H1 (cell line): ENCODE measurements at places on chromosomes 13 and 19. TPM values are rescaled to one million over a fixed set of nuclear protein-coding genes. Genes with fewer than 3 reads are reported as not detected.

- no peaks in the 10 kb centered on the region for H3K36me3 ChIP-seq
- no peaks in the 10 kb centered on the region for H3K27me3 ChIP-seq
- no peak overlapping the region for H3K4me3 ChIP-seq
These were observed 139.1 kb upstream of the TRPC4 start for GRCh38 chr13:38008636-38009035.

The S1PR5 gene
- 8.6 and 8.7 TPM in 2 replicates for total RNA-seq

DNA sequence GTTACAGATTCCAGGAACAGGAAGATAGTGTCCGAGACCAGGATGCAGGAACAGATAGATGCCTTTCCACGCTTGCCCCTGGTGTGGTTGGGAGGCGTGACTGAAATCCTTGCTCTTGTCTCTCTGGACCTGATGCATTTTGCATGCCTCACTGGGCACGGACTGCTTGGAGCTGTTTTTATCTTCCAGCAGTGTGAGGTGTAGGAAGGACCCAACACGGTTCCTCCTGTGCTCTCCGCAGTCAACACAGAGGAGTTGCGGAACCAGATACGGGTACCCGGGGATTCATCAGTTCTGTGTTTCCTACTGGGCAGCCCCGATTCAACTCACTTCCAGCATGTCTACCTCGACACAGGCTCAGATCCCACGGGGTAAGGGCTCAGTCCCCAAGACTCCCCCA lies 6.5 kb downstream of the DOT1L start:
- H3K27ac ChIP-seq = 0 out of 2 replicates have a peak overlapping the region, but pooled peaks have one; percentile 46
- no peak for DNase-seq
- H3K27me3 ChIP-seq = no peaks in the 10 kb centered on the region
- peaks cover 24% of the 10 kb centered on the region for H3K4me1 ChIP-seq
- no peaks in the 10 kb centered on the region for H3K36me3 ChIP-seq

DNA sequence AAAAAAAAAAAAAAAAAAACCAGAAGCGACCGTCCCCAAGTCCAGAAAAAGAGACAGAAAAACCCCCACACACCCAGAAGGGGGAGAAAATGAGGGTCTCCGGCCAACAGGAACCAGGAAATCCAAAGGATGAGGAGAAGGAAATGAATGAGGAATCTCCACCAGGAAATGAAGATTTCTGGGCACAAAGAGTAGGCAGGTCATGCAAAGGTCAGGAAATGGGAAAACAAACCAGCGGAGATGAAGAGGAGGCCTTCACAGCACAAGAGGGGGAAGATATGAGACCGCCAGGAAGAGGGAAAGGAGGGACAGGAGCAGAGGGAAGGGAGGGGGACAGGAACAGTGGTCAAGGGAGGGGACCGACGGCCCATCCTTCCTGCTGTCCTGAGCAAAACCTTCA lies 5.8 kb downstream of the TEAD2 start:
- no peak overlapping the region; the same call in 1 of the 2 replicates for H3K27ac ChIP-seq
- peaks cover 48% of the 10 kb centered on the region for H3K36me3 ChIP-seq
- no peaks in the 10 kb centered on the region for H3K4me1 ChIP-seq
- no peak for DNase-seq
- no peak overlapping the region for H3K4me3 ChIP-seq

GRCh38 chr13:71082631-71083030 lies 784.4 kb downstream of the DACH1 start:
- no peaks in the 10 kb centered on the region for H3K4me1 ChIP-seq
- no peaks in the 10 kb centered on the region for H3K27me3 ChIP-seq
- DNase-seq = no peak
- H3K4me3 ChIP-seq = no peak overlapping the region
- H3K27ac ChIP-seq = no peak overlapping the region

- H3K27me3 ChIP-seq = no peaks in the 10 kb centered on the region
- H3K4me3 ChIP-seq = peak overlapping the region; percentile 37
- no peaks in the 10 kb centered on the region; the same call in 1 of the 2 replicates for H3K36me3 ChIP-seq
- DNase-seq = peak; percentile 80
- peaks cover 4% of the 10 kb centered on the region for H3K4me1 ChIP-seq
These were observed 1.5 kb upstream of the FTL start for GRCh38 chr19:48963371-48964204.

DNA sequence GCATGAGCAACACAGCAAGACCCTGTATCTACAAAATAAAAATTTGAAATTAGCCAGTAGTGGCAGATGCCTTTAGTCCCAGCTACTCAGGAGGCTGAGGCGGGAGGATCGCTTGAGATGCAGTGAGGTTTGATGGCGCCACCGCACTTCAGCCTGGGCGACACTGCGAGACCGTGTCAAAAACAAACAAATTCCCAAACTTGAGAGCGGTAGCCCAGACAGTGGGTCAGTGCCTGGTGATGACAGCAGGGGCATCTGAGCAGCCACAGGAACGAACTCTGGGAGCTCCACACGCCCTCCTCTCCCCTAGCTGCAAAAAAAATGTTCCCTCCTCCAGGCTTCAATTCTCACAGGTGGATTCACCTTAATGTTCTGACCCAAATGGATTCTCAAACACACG lies 14.1 kb downstream of the ZNF490 start:
- H3K36me3 ChIP-seq = no peaks in the 10 kb centered on the region; the same call in 1 of the 2 replicates
- H3K27me3 ChIP-seq = no peaks in the 10 kb centered on the region
- H3K4me1 ChIP-seq = no peaks in the 10 kb centered on the region
- H3K4me3 ChIP-seq = no peak overlapping the region

The FUT1 gene
- total RNA-seq = 12.2 and 12.9 TPM in 2 replicates

The PEAK3 gene
- not detected in 2 replicates for total RNA-seq
